CD4-positive, alpha-beta memory T cell (primary cell): ENCODE measurements at places on chromosomes 4 and X. TPM values are rescaled to one million over a fixed set of nuclear protein-coding genes. Genes with fewer than 3 reads are reported as not detected.

DNA sequence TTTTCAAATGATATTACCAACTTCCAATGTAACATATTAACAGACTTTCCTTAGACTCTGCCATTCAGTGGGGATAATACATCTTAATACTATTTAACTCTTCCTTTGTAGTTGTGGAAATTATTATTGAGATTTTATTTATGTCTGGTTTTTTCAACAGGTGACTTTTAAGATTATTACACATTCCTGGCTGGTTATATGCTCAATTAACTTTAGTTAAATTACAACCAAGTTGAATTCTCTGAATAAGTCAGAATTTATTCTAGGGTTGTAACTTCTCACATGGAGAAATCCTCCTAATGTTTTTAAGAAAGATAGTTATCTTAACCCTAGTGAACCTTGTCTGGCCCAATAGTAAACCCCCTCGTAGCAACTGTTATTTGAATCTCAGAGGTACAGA is 107.3 kb downstream of the SLC10A6 start:
- DNase-seq = no peak

GRCh38 chr4:40897557-40898203 is 147.9 kb downstream of the NSUN7 start:
- peak; percentile 42 for DNase-seq

- peak; percentile 57 for DNase-seq
Measured at GRCh38 chr4:89434364-89434988, 126.9 kb upstream of the GPRIN3 start.

DNA sequence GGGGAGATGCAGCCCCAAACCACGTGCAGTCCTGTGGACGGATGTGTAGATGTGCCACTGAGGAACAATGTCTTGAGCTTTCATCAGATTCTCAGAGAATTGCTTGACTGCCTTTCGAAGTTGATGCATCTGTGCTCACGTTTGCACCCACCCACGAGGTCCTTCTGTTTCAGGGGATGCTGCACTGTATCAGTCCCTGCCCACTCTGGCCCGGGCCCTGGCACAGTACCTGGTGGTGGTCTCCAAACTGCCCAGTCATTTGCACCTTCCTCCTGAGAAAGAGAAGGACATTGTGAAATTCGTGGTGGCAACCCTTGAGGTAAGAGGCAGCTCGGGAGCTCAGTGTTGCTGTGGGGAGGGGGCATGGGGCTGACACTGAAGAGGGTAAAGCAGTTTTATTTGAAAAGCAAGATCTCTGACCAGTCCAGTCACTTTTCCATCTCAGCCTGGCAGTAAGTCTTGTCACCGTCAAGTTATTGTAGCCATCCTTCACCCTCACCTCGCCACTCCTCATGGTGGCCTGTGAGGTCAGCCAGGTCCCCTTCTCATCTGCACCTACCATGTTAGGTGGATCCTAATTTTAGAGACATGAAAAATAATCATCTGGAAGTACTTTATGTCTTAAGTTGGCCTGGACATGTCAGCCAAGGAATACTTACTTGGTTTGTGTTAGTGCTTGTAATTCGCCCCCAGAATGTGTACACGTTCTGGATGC is 36.4 kb upstream of the MSANTD1 start:
- no peak for DNase-seq

The MAGED4B gene
- 11.6 TPM for total RNA-seq

GRCh38 chr4:56048383-56048701 is 99.6 kb downstream of the CEP135 start:
- DNase-seq = no peak

DNA sequence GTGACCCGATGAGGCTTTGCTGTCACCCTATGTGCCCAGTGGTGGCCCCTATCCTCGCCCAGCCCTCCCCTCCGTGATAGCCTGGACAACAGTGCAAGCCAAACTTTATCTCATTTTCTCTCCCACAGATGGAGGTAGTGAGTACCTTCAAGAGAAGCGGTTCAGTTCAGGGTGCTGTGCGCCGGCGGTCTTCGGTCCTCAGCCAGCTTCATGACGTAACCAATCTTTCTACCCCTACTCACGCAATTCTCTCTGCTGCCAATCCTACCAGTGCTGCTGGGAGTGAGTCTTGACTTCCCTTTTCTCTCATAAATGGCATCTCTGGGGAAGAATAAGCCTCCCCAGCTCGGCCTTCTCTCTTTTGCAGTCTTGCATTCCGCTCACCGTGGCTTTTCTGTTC is 29.5 kb downstream of the CCNQ start:
- DNase-seq = no peak
